Testis (tissue), 5 donors: ENCODE measurements at places on chromosomes 11 and 22. TPM values are rescaled to one million over a fixed set of nuclear protein-coding genes. Genes with fewer than 3 reads are reported as not detected.
A peak's percentile ranks its signal among the peaks of the same experiment; 100 is the strongest.

GRCh38 chr11:74777038-74777437 is 28.4 kb downstream of the RNF169 start:
- DNase-seq = no peak

DNA sequence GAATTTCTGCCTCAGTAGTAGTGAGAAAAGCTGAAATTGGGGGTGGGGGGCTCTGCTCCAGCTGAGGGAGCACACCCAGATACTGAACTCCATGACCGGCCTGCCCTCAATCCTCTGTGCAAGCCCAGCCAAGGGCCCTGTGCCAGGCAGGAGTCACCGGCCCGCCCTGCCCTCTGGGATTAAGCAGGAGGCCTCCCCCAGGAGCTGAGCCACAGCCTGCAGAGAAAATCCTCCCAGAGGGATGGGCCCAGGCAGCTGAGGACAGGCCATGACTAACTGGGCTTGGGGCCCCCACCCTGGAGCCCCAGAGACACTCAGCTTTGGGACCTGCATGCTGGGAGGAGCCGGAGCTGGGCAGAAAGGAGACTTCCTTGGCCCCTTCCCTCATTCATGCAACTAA is 48.8 kb downstream of the MN1 start:
- DNase-seq = peak; percentile 40

- no peak for DNase-seq
Observed at GRCh38 chr22:19464546-19464945, 14.4 kb downstream of the UFD1 start.

DNA sequence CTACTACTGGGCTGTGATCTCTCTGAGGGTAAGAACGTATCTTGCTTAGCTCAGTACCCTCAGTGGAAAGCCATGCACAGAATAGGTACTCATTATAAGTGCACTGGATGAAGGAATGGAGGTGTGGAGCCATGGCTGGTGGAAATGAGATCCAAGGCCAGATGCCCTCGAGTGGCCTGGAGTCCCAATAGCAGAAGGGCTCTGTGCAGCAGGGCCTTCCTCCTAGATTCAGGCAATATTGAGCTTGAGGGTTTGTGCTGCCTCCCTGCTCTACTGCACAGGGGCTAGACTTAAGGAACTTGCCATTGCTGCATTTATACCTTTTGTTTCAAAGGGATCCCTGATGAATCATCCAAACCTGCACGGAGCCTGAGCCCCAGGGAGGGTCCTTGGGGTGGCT is 33.6 kb upstream of the TUB start:
- no peak for DNase-seq

GRCh38 chr22:27881421-27881820 is 37.6 kb downstream of the PITPNB start:
- DNase-seq = peak; percentile 75

GRCh38 chr11:128565881-128566280 is 21.5 kb downstream of the ETS1 start:
- DNase-seq = no peak

DNA sequence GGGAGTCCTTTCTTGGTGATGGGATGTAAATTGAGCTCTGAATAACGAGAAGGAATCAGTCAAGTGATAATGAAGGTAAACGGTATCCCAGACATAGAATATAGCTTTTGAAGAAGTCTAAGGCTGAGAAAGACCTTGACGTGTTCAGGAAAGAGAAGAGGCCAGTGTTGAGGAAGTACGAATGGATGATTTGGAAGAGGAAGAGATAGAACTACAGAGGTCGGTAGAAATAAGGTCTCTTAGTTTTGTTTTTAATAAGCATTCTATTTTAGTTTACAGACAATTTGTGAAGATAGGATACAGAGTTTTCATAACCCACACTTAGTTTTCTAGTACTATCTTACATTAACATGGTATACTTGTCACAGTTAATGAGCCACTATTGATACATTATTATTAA is 1598.1 kb downstream of the FAM181B start:
- no peak for DNase-seq

The OR8G5 gene
- 4.5 TPM for total RNA-seq

The OR5T1 gene
- not detected for total RNA-seq

The KRTAP5-1 gene
- not detected for total RNA-seq
